ENCODE measurements at places on chromosomes 2 and 18. TPM values are rescaled to one million over a fixed set of nuclear protein-coding genes. Genes with fewer than 3 reads are reported as not detected.

DNA sequence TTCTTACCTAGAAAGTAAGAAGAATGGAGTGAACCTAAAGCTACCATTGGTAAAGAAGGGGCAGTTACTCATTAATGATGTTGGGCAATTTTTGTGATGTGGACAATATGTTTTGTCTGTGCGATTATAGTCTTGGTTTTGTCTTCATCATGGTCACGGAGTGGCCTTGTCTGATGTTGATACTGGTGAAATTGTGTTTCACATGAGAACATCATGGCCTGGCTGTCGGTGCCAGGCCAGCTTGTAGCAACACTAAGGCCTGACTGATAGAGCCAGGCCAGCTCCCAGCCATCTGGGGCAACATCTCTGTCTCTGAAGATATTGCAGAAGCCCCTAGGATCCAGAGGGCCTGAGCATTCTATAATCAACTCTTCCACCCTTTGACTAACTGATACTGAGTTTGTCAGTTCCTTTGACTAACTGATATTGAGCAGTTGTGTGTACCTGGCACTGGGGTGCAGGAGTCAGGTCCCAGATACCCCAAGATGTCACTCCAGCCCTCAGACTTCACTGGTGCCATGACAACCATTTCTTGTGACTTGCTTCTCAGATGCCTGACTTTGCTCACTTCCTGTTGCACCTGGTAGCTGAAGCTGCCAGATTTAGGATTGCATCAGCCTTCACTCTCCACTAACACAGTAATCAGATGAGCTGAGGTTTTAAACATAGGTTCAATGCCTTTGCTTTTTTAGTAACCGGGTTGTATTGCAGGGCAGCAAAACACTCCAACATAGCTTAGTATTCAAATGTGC lies 62.5 kb downstream of the RPIA start:
- no peaks in the 10 kb centered on the region for H3K4me1 ChIP-seq
- no peak overlapping the region for H3K27ac ChIP-seq
- H3K4me3 ChIP-seq: no peak overlapping the region

DNA sequence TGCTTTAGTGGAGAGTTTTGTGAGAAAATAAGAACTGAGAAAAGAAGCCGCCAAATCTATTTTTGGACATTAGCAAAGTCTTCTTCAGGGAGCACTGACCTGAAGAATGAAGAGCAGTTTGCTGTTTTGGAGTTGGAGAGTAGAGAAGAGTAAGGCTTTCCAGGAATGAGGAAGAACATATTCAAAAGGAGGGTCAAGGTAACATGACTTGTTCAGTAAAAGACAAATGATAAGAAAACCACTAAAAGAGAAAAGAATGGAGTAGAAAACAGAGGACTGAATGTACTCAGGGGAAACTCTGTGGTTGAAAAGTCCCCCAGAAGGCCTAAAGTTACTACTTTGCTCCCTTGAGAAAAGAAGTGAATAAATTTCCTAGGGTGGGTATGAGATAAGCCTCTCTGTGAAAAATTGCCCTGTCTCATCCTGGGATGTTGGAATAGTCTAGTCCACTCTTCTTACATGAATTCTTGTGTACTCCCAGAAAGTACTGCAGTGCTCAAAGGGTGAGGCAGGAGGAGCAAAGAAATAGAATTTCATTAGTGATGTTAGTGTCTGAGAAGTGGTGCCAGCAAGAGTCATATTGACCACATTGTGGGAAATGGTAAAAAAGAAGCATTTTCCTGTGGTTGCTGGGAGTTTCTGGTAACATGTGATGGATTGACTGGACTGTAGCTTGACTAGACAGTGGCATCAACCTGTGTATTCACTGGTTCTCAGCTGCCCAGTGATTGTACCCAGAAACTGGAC lies 27.8 kb downstream of the MBD5 start:
- DNase-seq: no peak
- H3K4me3 ChIP-seq: no peak overlapping the region
- no peak overlapping the region for H3K27ac ChIP-seq

Gene CTAGE1
- total RNA-seq: not detected

Gene DES
- total RNA-seq: 327 TPM

Gene SF3B1
- 126 TPM for total RNA-seq

GRCh38 chr18:48815581-48816324 lies 135.0 kb downstream of the SMAD7 start:
- H3K4me1 ChIP-seq: peaks cover 22% of the 10 kb centered on the region
- H3K36me3 ChIP-seq: no peaks in the 10 kb centered on the region
- H3K4me3 ChIP-seq: no peak overlapping the region
- DNase-seq: no peak

GRCh38 chr2:20421988-20422370 lies 24.9 kb upstream of the RHOB start:
- peak; percentile 21 for DNase-seq
- H3K36me3 ChIP-seq: no peaks in the 10 kb centered on the region
- peaks cover 12% of the 10 kb centered on the region for H3K4me1 ChIP-seq
- no peaks in the 10 kb centered on the region for H3K27me3 ChIP-seq
- H3K4me3 ChIP-seq: no peak overlapping the region

DNA sequence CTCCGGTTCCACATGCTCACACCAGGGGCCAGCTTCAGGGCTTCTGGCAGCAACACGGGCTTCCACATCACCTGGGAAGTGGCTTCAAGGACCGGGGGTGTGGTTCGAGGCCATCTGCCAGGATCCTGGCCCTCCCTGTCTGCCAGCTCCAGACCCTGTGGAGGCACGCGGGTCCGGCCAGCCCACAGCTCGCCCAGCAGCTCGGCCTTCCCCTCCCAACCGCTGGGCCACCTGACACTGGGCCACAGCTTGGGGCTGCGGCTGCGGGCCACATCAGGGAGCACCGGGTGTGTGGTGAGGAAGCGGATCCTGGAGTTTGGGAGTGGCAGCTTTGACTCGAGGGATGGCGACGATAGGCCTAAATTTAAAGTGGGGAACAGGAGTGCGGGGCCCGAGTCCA lies 7.0 kb downstream of the C2orf81 start:
- peak overlapping the region; percentile 69 for H3K27ac ChIP-seq
- H3K27me3 ChIP-seq: no peaks in the 10 kb centered on the region
- DNase-seq: no peak
- peaks cover 20% of the 10 kb centered on the region for H3K4me1 ChIP-seq
- no peaks in the 10 kb centered on the region for H3K36me3 ChIP-seq
- peak overlapping the region; percentile 49 for H3K4me3 ChIP-seq

DNA sequence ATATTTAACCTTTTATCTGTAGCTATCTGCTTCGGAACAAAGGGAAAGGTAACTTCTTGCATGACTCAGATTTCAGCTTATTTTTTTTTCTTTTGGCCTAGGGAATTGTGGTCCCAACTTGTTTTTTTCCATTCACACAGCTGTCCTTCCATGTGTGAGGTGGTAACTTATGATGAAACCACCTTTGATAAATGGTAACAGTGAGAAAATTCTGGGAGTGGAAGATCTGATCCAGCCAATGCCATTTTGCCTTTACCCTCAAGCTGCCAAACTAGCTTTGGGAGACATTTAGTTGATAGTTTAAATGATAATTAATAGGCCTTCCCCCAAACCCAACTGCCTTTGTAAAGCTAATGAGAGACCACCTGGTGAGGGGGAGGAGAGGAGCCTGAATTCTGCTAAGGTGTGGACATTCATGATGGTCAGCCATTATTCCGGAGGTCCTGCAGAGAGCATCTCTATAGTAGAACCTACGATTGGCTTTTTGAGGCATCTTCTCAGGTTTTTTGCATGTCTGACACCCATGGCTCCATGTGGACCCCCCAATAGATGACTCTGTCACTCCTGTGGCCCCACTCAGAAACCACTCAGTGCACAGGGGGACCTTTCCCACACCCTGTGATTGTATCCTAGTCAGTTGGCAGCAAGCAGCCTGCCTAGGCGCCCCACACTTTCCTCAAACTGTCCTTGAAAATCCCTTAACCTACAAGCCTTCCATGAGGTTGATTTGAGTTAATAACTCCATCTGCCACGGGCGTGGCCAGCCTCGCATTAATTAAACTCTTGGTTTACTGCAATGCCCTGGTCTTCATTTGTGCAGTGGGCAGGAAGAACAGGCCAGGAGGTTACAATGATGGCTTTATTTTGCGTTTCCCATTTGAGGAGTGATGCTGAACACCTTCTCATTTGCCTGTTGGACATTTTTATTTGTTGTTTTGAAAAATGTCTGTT lies 263.5 kb upstream of the PXDN start:
- no peak overlapping the region for H3K27ac ChIP-seq
- no peaks in the 10 kb centered on the region for H3K36me3 ChIP-seq
- H3K27me3 ChIP-seq: no peaks in the 10 kb centered on the region
- H3K4me3 ChIP-seq: no peak overlapping the region
- no peak for DNase-seq
- no peaks in the 10 kb centered on the region for H3K4me1 ChIP-seq

- no peaks in the 10 kb centered on the region for H3K36me3 ChIP-seq
- no peak overlapping the region for H3K4me3 ChIP-seq
- H3K4me1 ChIP-seq: peaks cover 5% of the 10 kb centered on the region
- no peak overlapping the region for H3K27ac ChIP-seq
- H3K27me3 ChIP-seq: no peaks in the 10 kb centered on the region
- no peak for DNase-seq
Observed at GRCh38 chr18:48798334-48799245, 152.2 kb downstream of the SMAD7 start.
